NCI-H446 (cell line): ENCODE measurements at places on chromosomes 4 and X.

DNA sequence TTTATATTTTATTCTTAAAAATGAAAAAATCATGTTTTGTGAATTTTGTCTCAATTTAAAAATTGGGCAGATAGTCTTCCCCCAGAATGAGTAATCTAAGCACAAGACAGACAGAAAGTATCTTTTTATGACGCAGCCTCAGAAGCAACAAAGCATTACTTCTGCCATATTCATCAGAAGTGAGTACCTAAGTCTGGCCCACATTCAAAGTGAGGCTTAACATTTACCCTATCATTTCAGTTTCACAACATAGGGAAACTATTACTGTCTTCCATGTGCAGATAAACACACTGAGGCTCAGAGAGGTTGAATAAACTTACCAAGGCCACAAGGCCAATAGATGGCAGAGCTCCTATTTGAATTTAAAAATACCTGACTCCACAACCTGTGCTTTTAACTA, 4.4 kb upstream of the PRDX4 start:
- DNase-seq: no peak

DNA sequence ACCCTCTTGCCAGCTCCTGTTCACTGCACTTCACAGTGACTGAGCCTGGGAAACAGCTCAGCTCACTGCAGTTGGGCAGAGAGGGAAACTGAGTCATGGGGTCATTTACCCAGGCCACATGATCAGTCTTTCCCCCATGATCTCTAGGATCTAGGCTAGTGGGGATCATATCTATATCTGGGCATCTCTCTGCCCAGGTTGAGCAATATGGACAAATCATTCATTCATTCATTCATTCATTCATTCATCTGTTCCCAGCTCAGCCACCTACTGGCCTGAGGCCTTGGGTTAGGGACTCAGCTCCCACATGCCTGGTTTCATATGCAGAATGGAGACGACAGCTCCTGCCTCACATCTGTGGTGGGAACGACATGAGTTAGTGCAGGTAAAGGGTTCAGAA, 45.3 kb upstream of the HMX1 start:
- no peak for DNase-seq

DNA sequence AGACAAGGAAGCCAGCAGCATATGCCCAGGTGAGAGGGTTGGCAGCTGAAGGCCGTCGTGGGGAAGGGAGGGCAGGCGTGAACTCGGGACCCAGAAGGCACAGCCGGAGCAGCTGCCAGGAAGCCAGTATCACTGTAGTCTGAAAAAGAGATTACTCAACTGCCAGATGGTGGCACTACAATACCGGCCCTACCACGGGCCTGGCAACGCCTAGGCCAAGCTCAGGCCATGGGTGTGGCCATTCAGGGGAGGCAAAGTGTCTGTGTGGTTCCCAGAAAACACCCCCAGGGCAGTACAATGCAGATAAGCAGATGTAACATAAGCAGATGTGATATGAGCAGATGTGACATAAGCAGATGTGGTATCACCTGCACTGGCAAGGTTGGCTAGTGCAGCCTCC, 236.0 kb downstream of the AFAP1 start:
- DNase-seq: no peak

DNA sequence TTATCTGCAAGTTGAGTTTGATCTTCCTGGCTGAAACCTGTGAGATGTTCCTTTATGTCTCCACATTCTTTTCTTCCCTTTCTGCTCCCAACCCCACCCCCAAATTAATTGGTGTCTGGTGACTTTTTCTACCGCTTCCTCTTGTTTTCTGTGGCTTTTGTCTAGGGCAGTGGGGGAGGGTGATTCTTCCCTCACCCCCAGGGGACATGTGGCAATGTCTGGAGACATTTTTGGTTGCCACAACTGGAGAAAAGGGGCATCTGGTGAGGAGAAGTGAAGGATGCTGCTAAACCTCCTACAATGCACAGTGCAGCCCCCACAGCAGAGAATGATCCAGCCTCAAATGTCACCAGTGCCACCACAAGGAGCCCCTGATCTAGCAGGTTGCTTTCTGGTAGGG, 152.9 kb downstream of the NHS start:
- no peak for DNase-seq

- no peak for DNase-seq
These were observed 41.7 kb downstream of the ATP8A1 start for GRCh38 chr4:42615131-42615763.

DNA sequence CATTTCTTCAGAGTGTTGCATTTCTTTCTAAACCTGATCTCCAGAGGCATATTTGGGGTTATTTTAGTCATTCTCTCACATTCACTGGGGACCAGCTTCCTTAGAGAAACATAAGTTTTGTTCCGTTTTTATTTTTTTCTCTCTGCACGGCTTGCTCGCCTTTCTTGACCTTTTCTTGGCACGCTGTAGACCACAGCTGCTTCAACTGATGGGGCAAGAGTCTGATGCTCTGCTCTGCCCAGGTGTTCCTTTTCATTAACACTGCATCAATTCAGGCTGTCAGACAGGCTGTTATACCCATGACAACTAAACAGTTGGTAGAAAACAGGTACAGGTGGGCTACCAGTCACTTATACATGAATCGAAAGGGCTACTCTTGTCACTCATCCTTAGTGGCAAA, 682.2 kb upstream of the DIAPH2 start:
- DNase-seq: no peak

DNA sequence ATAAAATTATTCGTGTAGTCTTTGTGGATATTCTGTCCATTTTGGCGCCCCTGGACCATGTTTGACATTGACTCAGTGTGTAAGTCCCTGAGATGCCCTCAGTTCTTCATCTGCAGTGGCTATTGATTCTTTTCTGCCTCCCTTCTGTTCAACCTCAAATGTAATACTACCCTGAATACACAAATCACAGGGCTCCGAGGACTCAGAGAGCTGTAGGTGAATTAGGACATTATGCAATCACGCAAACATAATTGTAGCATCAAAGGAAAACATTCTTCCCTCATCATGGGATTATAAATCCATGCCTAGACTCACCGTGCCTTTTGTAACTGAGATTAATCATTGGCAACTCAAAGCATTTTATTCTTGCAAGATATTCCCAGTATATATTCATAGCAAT, 161.4 kb upstream of the PACRGL start:
- no peak for DNase-seq

- DNase-seq: no peak
These were observed 103.5 kb downstream of the TMA16 start for GRCh38 chr4:163598028-163598427.

GRCh38 chrX:39582091-39582490, 515.7 kb downstream of the BCOR start:
- DNase-seq: no peak

DNA sequence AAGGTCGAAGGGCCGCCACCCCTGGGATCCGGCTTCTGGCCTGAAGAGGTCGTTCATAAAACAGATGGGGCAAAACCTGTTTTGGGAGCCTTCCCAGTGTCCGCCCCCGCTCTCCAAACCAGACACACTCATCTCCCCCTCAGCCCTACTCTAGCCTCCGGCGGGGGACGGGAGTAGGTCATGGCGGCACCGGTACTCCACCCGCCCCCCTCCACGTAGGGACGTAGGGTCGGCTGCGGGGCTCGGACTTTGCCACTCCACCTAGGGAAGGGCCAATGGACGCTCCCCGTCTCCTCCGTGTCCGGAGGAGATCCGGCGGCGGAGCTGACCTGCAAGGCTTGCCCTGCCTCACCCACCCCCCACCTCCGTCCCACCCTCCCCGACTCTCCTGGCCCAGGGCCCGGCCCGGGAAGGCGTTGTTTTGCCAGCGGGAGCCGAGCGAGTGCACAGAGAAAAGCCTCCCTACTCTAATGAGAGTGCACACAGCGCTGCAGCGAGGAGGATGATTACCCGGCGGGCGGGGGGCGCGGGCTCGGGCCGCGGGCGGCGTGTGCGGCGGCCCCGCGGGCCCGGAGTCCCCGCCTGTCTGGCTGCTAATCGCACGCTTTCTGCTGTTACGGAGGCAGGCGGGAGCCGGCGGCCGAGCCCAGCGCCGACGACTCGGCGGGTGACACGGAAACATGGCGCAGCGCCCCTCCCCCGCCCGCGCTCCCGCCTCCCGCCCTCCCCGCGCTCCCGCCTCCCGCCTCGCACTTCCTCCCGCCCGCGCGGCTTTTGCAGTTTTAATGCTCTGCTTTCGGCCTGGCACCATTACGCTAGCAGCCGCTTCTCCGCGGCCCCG, 8.3 kb upstream of the BCOR start:
- no peak for DNase-seq

- no peak for DNase-seq
These were observed 139.5 kb upstream of the NOCT start for GRCh38 chr4:138875891-138876608.

DNA sequence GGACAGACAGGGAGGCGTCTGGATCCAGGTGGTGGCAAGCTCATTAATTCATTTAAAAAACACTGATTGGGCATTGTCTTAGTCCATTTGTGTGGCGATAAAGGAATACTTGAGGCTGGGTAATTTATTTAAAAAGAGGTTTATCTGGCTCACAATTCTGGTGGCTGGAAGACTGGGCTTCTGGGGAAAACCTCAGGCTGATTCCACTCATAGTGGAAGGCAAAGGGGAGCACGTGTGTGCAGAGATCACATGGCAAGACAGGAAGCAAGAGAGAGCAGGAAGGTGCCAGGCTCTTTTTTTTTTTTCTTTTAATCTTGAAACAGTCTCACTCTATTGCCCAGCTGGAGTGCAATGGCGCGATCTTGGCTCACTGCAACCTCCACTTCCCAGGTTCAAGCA, 100.2 kb upstream of the METTL14 start:
- no peak for DNase-seq

DNA sequence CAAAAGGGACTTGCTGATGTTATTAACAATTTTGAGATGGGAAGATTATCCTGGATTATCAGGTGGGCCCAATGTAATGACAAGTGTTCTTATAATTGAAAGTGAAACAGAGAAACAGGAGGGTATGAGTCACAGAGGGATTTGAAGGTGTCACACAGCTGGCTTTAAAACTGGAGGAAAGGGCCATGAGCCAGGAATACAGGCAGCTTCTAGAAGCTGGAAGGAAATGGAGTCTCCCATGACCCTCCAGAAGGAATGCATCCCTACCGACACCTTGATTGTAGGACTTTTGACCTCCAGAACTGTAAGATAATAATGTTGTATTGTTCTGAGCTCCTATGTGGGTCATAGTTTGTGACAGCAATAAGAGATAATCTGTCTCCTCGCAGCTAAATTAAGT, 98.0 kb upstream of the STIM2 start:
- no peak for DNase-seq

- DNase-seq: no peak
These were observed 8.9 kb upstream of the AGA start for GRCh38 chr4:177451108-177451500.

DNA sequence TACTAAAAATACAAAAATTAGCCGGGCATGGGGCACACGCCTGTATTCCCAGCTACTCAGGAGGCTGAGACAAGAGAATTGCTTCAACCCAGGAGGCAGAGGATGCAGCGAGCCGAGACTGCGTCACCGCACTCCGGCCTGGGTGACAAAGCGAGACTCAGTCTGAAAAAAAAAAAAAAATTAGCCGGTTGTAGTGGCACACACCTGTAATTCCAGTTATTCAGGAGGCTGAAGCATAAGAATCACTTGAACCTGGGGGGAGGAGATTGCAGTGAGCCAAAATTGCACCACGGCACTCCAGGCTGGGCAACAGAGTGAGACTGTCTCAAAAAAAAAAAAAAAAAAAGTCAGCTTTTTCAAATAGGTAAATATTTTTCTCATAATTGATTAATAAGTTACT, 71.9 kb downstream of the WDFY3 start:
- no peak for DNase-seq

- DNase-seq: no peak
These were observed 101.6 kb upstream of the OTUD4 start for GRCh38 chr4:145281951-145282350.

- no peak for DNase-seq
These were observed 552 bp upstream of the AFF1 start for GRCh38 chr4:86934147-86934770.

- DNase-seq: peak; percentile 38
These were observed 247.9 kb downstream of the PPP1R2C start for GRCh38 chrX:42530027-42530426.

DNA sequence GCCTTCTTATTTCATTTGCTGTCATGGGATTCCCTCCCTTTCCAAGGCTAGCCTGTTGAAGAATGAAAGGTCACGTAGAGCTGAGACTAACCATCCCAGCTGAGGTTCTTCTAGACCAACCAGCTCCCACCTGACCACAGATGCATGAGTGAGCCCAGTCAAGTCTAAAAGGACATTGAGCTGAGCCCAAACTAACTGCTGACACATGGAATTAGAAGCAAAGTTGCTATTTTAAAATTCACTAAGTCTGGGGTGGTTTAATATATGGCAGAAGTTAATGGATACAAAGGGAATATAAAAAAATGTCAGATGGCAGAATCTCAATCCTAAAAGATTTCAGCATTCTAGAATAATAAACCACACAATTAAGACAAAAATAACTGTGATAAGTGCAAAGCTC, 118.9 kb upstream of the RASGEF1B start:
- no peak for DNase-seq

GRCh38 chr4:69764311-69764710, 3.9 kb upstream of the SULT1B1 start:
- DNase-seq: no peak

DNA sequence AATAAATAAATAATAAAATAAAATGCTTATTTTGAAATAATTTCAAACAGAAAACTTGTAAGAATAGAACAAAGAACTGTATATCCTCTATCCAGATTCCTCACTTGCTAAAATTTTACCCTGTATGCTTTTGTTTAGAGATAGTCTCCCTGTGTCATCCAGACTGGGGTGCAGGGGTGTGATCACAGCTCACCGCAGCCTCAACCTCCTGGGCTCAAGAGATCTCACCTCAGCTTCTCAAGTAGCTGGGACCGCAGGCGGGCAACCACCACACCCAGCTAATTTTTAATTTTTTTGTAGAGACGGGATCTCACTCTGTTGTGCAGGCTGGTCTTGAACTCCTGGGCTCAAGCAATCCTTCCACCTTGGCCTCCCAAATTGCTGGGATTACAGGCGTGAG, 17.5 kb upstream of the ARAF start:
- DNase-seq: no peak

GRCh38 chr4:21544415-21544814, 404.2 kb downstream of the KCNIP4 start:
- no peak for DNase-seq

GRCh38 chr4:98642991-98643426, 15.4 kb downstream of the TSPAN5 start:
- DNase-seq: no peak

- no peak for DNase-seq
These were observed 92.3 kb upstream of the SHOX start for GRCh38 chrX:538311-538710.

- no peak for DNase-seq
These were observed 21.3 kb upstream of the UGDH start for GRCh38 chr4:39548425-39549067.

GRCh38 chr4:81844717-81845116, 373.0 kb upstream of the RASGEF1B start:
- peak; percentile 36 for DNase-seq

GRCh38 chr4:128337863-128338262, 50.2 kb upstream of the PGRMC2 start:
- no peak for DNase-seq

DNA sequence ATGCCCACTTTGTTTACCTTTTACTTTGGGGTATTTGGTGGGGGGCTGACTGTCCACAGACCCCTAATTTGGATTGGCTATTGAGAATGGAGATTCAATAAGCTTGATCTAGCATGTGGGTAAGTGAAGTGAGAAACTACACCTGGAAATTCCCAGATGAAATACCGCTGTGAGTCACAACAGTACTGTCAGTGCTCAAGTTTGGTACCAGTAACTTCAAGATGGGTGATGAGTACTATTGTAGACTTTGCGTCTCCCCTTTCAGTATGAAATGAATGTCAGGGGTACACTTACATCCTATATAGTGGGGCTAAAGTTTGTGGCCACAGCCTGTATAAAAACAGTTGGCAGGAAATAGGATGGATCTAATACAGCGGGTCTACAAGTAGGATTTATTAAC, 33.3 kb downstream of the HMGN5 start:
- no peak for DNase-seq
